C1 segment of cervical spinal cord (tissue), 14 donors: ENCODE measurements at places on chromosomes 5 and 9.

- DNase-seq: no peak
These were observed 210.1 kb downstream of the PRDM9 start for GRCh38 chr5:23717486-23717885.

DNA sequence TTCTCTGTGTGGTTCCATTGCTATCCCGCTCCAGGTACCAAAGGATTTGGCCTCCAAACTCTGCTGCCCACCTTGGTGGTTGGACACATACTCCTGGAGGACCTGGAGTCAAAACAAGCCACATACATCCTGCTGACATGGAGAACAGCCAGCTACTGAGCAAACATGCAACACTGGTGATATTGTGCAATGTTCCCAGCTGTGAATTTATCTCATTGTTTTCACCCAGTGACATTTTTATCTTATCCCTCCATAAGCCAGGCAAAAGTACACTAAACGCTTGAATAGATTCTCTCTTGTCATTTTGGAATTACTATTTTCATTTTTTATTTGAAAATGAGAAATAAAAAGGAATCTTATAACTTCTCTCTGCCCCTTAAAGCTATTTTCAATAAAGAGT, 11.1 kb upstream of the CTSL start:
- no peak for DNase-seq

DNA sequence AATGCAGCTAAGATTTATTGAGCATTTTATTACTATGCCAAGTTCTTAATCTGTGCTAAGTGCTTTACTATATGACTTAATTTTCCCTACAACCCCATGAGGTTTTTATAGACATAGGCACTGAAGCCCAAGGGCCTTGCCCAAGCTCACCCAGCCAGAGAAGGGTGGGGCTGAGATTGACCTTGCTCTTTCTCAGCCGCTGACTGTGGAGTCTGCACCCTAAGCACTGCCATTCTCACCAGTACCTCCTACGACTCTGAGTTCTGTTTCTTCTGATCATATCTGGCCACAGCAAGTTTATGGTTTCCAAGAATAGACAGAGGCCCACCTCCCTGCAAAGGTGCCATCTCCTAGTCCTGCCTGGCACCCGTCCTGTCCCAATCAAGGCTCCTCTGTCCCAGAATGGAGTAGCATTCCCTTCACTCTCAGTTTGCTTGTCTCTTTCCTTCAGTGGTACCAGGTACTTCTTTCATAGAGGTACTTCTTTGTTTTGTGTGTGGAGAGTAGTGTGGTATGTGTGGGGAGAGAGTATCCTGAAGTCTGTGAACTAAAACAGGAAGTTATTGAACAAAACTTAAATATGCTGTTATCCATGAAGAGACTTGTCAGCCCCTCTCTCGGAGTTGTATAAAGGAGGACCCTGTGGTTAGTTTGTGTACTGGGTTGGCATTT, 42.6 kb downstream of the CSF1R start:
- no peak for DNase-seq

GRCh38 chr9:109717342-109717741, 62.7 kb upstream of the PALM2AKAP2 start:
- no peak for DNase-seq

- DNase-seq: no peak
These were observed 12.8 kb downstream of the COL23A1 start for GRCh38 chr5:178577376-178577839.

DNA sequence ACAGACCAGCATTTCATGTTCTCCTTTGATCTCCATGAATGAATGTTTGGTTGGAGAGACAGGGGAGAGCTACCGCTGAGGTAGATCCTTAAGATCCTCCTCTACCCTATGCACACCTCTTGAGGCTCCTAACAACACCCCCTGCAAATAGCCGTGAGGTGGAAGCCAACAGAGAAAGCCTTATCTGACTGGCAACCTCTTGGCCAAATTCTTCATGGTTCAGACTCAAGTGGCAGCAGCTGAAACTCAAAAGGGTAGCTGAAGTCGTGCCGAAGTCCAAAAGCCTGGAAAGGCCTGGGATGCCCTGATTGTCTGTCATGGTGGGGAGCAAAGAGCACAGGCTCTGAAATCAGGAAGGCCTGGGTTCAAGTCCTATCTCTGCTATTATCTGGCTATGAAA, 184.9 kb downstream of the SEC61B start:
- no peak for DNase-seq

DNA sequence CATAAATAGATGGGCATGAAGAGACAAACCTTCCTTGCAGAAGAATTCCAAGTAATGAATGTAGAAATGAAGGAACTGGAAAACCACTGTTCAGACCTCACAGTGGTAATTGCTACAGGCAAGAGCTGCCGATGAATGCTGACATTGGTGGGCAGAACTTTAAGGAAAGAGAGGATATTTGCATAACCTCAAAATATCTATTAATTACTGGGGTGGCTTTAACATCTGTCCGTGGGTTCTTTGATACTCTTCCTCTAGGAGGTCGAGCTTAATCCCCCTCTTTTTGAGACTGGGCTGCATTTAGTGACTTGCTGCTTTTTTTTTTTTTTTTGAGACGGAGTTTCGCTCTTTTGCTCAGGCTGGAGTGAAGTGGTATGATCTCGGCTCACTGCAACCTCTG, 34.7 kb downstream of the LAMC3 start:
- no peak for DNase-seq
